ENCODE measurements at places on chromosomes 6 and 20. TPM values are rescaled to one million over a fixed set of nuclear protein-coding genes. Genes with fewer than 3 reads are reported as not detected.

DNA sequence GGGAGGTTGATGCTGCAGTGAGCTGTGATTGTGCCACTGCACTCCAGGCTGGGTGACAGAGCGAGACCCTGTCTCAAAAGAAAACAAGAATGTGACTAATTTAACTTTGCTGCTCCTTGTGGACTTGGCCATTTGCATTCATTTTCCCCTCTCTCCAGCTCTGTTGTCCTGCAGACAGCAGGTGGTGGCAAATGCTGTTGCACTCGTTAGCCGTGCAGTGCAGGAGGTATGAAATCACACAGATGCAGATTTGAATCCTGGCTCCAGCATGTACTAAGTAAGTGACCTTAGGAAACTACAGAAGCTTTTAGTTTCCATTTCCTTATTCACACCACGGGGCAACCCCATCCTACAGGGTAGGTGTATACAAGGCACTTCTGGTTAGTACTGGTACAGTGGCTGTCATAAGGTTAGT, 9.6 kb upstream of the BEND3 start:
- DNase-seq, result no peak

GRCh38 chr6:139742671-139743070, 368.2 kb upstream of the CITED2 start:
- no peak for DNase-seq

HRH3 gene
- total RNA-seq, result not detected

- no peak for DNase-seq
These were observed 59.4 kb downstream of the GINS1 start for GRCh38 chr20:25466846-25467245.

DNA sequence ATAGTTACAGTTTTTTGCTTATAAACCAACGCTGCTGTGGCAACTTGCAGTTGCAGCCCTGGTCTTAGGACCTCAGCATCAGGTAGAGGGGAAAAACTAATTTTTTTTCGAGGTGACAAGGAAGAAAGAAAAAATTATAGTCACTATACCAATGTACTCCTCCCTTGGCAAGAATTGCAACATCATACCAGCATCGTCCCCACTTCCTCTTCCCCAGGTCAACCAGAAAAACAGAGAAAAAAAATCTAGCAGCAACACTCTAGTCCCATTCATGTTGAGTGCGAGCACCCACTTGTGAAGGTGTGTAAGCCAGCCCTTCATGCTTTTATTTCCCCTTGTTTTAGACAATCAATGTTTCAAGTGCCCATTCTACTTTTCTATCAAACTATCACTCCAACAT, 13.1 kb upstream of the DCBLD1 start:
- no peak for DNase-seq

SEL1L2 gene
- not detected for total RNA-seq

GRCh38 chr6:28220257-28221133, 4.6 kb upstream of the ZSCAN9 start:
- DNase-seq, result no peak

GRCh38 chr6:35662999-35663398, 25.7 kb downstream of the FKBP5 start:
- DNase-seq, result no peak

DNA sequence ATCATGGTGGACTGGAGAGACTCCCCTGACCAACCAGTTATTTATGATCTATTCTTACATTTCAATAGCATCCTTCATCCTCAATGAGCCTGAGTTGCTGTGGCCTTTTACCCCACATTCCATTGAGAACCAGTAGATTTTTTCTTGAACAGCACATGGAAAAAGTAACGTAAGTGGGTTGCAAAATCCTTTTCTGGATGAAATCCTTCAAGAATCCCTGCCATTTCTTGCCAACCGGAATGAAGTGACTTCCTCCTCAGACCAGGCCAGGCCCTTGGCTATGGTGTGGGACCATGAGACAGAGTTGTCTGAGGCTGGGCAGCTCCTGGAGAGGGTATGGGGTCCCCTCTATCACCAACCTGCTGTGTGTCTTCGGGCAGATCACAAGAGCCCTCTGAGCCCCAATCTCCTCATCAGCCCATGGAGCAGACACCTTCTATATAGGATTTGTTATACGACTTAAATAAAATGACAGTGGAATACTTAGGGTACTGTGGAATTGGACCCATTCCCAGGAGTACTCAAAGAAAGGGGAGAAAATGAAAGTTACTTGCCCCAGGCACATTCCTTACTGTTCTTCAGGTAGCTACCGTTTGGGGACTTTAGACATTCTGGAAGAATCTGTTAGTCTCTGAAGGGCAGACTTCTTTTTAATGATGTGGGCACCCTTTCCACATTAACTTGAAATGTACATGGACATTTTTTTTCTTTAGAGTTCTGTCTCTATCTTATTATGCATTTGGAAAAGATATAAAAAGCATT, 10.9 kb downstream of the EYA2 start:
- no peak for DNase-seq

PLG gene
- total RNA-seq, result not detected

TUBB2B gene
- total RNA-seq, result 13.1 TPM

ADGB gene
- total RNA-seq, result 0.26 TPM

SLC17A3 gene
- total RNA-seq, result not detected

GRCh38 chr6:101069191-101069795, 188.2 kb upstream of the ASCC3 start:
- no peak for DNase-seq

DNA sequence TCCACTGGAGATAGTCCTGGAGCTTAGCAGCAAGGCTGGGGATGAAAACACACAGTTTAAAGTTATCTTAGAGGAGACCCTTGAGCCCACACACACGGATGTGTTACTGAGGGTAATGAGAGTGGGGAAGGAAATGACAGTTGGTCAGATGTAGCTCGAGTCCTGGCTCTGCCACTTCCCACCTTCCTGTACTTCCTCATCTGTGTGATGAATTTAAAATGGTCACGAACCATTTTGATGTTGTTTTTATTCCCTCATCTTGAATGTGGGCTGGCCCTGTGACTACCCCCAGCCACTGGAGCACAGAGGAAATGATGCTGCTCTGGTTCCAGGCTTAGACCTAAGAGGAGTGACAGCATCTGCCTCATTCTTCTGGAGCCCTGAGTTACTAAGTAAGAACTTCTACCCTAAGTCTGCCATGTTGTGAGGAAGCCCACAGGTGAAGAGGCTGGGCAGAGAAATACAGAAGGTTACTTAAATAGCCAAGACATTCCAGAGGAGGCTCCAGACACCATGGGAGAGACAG, 141.2 kb downstream of the NRN1 start:
- no peak for DNase-seq

KIAA1755 gene
- total RNA-seq, result 2.0 TPM

DEFB115 gene
- not detected for total RNA-seq

GRCh38 chr20:2217857-2218539, 77.8 kb upstream of the TGM3 start:
- no peak for DNase-seq

MEP1A gene
- total RNA-seq, result not detected

C20orf204 gene
- total RNA-seq, result 1.3 TPM

TRIM31 gene
- total RNA-seq, result not detected

GRCh38 chr6:10385524-10386132, 29.2 kb downstream of the TFAP2A start:
- DNase-seq, result no peak

- DNase-seq, result peak; percentile 24
These were observed 79.8 kb downstream of the NFATC2 start for GRCh38 chr20:51462566-51463276.

PEX6 gene
- 48.0 TPM for total RNA-seq

GRCh38 chr6:161013695-161014094, 22.1 kb downstream of the MAP3K4 start:
- DNase-seq, result no peak

DNA sequence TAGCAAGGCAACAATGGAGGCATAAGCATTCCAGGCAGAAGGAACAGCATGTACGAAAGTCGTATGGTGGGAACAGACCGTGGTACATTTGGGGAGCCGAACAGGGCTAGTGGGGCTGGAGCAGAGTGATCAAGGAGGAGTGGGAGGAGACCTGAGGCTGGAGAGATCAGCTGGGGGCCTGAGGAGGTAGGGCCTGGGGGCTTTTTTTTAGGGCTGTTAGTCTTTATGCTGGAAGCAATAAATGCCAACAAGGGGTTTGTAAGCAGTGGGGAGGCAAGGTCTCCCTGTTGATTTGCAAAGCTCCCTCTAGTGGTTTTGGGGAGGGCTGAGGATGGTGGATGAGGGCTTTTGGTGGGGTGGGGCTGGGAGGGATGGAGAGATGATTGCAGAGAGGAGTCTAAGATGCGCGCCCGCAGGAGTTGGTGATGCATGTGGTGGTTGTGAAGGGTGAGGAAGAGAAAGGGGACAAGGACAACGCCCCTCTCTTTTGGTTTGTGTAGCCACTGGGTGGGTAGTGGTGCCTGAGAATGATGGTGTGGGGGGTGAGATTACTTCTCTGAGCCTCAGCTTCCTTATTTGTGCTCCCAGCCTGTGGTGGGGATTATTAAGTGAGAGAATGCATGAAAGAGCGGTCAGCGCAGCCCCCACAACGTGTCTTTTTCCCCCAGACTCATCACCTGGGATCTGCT, 74.1 kb upstream of the TOX2 start:
- DNase-seq, result no peak

- DNase-seq, result no peak
These were observed 26.9 kb upstream of the CBLN4 start for GRCh38 chr20:56032251-56032650.

DNA sequence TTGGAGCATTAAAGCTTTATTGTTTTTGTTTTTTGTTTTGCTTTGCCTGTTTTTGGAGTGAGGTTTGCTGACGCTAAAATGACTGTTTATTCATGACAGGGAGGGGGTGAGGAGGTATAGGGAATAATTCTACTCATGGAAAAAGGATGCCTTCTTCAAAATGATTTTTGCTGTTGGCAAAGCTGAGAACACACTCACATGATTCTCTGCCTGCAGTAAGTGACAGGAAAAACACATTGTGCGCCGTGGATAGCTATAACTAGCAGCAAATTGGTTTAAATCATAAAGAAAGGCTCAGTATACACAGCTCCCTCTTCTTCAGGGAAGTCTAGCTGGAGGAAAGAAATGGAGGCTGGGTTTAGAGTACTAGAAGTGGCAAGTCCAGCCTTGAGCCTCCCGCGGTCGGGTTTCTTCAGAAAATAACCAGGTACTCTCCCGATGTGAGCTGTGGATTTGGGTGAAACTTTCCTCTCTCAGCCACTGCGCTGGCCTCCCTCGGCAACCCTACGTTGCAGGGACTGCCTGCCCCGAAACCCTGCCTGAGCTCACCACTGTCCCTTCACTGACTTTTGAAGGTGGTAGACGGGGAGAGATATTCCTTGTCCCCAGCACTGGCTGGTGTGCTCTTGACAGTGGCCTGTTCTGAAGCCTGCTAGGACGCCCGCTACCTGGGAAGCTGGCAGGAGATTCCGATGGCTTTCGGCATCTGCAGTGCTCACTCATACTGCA, 278.2 kb downstream of the NRN1 start:
- DNase-seq, result no peak

DNA sequence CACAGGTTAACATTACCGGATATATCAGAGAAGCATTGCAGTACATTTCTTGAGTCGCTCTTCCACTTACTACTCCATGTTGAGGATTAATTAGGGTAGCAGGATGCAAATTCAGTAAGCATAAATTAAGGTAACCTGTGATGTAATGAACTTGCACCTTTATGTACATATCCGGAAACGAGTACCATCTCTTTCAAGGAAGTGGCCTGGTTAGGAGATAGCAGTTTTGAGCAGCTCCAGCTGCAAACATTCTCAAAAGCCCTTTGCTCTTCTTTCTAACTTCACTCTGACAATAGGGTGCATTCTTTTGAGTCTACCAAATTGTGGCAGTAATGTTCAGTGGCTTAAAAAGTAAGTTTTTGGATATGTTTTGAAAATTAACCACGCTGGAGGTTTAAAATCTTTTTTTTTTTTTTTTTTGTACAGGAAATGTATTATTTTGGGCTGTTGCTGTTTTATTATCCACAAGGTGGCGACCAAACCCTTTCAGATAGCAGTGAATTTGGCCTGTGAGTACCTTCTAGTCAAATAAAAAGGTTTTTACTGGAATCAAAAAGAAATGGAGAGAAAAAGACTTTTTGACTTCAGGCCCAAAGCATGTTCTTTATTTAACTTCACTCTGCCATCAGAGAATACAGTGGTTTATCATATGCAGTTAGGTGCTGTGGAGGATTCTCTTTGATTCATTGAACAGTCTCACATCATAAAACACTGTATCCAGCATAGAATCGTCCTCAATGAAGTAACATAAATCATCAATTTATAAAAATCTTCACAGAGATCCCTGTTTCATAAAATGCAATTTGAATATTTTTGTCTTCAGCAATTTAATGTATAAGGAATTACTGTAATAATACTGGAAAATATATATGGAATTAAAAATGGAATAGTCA, 8.9 kb downstream of the FAM217B start:
- no peak for DNase-seq

GRCh38 chr20:24632581-24632980, 163.2 kb downstream of the SYNDIG1 start:
- peak; percentile 28 for DNase-seq
